ENCODE measurements at places on chromosomes 5 and 9. TPM values are rescaled to one million over a fixed set of nuclear protein-coding genes. Genes with fewer than 3 reads are reported as not detected.

Gene NMUR2
- total RNA-seq, result 0.50 TPM

GRCh38 chr5:136061630-136062365 is 33.0 kb downstream of the TGFBI start:
- no peak for ATAC-seq

DNA sequence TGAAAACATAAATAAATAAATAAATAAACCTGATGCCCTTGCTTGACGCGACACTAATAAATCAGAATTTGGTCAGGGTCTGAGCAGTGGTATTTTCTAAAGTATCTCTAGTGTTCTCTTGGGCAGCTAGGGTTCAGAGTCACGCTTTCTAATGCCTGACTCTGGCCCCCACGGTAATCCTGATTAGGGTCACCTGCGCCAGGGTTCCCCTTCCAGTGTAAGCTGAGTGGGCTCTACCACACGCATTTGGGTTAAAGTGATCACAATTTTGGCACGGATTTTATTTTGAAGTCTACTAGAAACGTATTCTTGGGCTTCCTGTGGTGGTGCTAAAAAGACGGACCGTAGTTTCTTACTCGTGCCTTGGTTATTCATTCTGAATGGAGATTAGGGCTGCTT is 651 bp downstream of the TTC1 start:
- no peak for ATAC-seq

- ATAC-seq, result no peak
Measured at GRCh38 chr9:101299901-101300300, 84.9 kb downstream of the BAAT start.

Gene ERP44
- 10.7 TPM for total RNA-seq

GRCh38 chr9:77766587-77766986 is 118.5 kb upstream of the GNA14 start:
- no peak for ATAC-seq

GRCh38 chr5:6868171-6868570 is 154.9 kb downstream of the TENT4A start:
- no peak for ATAC-seq

GRCh38 chr5:139670369-139671095 is 22.4 kb downstream of the CXXC5 start:
- ATAC-seq, result peak; percentile 14

GRCh38 chr5:174751154-174752000 is 27.0 kb downstream of the MSX2 start:
- ATAC-seq, result peak; percentile 91

GRCh38 chr5:164360589-164360988 is 855.2 kb downstream of the MAT2B start:
- no peak for ATAC-seq

- ATAC-seq, result no peak
Measured at GRCh38 chr9:107142430-107142829, 140.6 kb upstream of the RAD23B start.

DNA sequence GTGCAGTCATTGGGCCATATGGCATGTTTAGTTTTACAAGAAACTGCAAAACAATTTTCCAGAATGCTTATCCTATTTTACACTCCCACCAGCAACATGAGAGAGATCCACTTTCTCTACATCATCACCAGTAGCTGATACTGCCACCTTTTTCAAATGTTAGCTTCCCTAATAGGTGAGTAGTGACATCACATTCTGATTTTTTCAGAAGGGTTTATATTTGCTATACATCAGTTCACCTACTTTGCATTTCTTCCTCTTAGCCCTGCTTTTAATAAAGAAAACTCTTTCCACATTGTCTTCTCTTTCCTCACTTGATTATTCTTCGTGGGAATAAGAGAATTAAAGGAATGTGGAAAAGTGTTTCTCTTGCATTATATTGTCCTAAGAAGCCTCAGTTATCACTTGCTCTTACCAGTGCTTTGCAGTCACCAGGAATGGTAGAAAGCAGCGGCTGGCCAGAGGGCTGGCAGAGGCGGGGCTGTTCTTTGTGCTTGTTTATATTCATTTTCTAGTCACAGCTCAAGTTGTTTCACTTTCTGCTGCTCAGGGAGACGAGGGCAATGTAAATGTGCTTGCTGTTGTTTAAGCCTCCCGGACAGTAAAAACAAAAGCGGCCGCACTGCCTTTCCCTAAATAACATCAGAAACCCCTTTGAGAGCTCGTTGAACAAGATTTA is 164.8 kb downstream of the HSD17B3 start:
- peak; percentile 68 for ATAC-seq
